Activated naive CD4-positive, alpha-beta T cell treated with anti-CD3 and anti-CD28 coated beads, Interleukin-2, amount 10 ng/mL, durations not matched to agents 7 days and 5 days (primary cell): ENCODE measurements at places on chromosomes 13 and 19.

DNA sequence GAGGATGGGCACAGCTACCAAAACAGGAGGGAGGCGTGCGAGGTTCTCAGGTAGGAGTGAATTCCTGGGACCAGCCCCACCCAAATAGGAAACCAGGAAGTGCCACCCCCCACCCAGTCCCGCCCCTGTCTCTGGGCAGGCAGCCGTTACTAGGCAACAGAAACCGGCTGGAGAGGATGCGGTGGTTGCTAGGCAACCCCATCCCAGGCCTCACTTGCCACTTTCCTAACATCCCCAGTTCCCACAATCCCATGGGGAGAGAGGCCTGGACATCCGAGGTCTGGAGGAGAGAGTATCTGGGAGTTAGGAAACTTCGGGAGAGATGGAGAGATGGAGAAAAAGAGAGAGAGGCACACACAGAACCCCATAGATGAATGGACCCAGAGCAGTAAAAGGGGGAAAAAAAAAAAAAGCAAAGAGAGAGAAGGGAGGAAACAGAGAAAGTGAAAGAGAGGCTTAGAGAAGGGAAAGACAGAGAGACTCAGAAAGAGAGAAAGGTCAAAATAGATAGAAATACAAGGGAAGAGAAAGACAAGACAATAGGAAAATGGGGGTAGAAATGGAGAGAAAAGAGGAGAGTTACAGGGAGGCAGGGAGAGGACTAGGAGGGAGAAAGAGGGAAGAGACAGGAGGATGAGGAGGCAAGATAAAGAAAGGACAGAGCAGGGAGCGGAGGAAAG lies 3.8 kb downstream of the GRIK5 start:
- DNase-seq, result peak; percentile 52

DNA sequence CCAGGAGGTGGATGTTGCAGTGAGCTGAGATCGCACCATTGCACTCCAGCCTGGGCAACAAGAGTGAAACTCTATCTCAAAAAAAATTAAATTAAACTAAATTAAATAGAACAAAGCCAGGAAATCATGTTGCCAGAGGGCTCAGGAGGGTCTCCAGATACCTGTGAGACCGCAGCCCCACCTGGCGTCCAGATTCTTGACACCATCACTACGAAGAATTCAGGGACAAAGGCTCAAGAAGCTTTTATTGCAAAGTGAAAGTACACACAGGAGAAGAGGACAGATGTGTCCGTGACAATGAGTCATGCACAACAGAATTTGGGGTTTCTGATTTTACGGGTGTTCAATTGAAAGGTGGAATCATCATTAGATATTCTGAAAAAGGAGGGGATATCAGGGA lies 76.6 kb downstream of the STOML3 start:
- no peak for DNase-seq

- DNase-seq, result no peak
Measured at GRCh38 chr13:24181991-24182702, 21.6 kb downstream of the SPATA13 start.

DNA sequence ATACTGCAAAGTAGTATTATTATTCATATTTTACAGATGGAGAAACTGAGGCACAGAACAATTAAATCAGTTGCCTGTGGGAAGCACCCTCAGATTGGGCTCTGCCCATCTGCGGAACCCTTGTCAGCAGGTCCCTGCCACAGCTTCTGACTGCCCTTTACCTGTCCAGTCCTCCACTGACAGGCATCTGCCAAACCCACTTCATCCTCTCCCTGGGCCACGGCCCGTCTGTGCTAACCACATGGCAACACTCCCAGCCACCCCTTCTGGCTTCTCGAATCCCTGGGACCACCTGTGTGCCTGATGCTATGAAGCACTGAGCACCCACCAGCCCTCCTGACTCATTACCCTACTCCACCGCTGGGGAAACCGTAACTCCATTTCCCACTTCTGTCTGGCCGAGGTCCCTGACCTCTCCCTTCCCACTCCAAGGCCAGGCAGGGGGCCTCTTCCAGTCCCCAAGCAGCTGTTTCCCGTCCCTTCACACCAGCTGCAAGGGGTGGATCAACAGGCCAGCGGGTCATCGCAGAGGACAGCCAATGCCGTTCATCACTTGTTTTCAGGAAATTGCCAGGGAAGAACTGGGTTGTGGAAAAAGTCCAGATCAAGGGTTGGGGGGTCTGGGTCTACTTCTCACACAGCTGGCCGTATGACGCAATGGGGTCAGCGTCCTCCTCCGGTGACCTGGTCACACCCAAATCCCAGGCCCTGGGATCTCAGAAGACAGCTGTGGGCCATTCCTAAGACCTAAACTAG lies 2.5 kb downstream of the KANK3 start:
- no peak for DNase-seq

- DNase-seq, result no peak
Measured at GRCh38 chr13:101013245-101013644, 338.6 kb upstream of the TMTC4 start.

DNA sequence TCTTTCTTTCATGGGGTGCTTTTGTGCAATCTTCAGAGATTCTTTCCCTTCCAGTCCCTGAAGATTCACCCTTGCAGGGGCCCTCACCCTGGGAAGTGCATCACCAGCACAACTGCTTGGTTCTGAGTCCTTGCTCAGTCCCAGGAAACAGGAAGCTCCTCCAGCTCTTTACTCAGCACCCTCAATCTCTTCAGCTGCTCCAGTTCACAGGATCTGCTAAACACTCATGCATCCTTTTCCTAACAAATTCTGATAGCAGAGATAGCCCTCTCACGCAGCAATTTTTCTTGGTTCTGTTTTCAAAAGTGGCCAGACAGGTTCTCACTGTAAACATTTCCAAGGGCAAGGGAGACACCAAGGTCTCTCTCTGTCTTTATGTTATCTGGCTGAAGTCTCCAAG lies 823.1 kb downstream of the LIG4 start:
- no peak for DNase-seq

GRCh38 chr19:36008336-36008978 lies at the start of gene SYNE4:
Gene SYNE4 (minus strand): TSS chr19:36008813. CDS start chr19:36008681, 132 bp downstream.
- no peak for DNase-seq

- DNase-seq, result no peak
Measured at GRCh38 chr13:100913143-100913542, 238.5 kb upstream of the TMTC4 start.

- no peak for DNase-seq
Measured at GRCh38 chr13:99648927-99649326, 147.7 kb downstream of the TM9SF2 start.

- no peak for DNase-seq
Measured at GRCh38 chr13:72427757-72428528, 299.5 kb downstream of the MZT1 start.

GRCh38 chr19:50889638-50890037 lies 16.4 kb downstream of the KLK2 start:
- DNase-seq, result no peak

- no peak for DNase-seq
Measured at GRCh38 chr13:102693776-102694175, 1.1 kb downstream of the METTL21C start.
